Esophagus squamous epithelium (tissue), 5 donors: ENCODE measurements at places on chromosomes 3 and 15.

DNA sequence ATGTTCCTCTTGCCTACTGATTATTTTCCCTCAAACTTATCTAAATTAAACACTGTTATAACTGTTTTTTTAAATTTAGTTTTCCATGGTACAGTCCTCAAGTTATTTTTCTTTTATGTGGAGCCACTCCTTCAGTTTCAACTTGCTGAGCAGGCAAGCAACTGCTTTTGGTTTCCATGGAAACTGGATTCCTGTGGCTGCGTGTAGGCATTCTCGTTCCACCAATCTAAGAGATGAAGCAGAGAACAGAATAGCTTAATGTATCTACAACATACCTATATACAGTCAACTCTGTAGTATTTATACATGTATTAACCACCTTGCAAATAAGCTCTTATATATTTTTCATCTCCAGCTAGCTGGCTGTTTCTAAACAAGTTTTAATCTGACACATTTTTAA lies 25.8 kb upstream of the ANXA2 start:
- no peak for DNase-seq

GRCh38 chr3:9196020-9196419 lies 53.4 kb downstream of the SRGAP3 start:
- DNase-seq, result no peak

DNA sequence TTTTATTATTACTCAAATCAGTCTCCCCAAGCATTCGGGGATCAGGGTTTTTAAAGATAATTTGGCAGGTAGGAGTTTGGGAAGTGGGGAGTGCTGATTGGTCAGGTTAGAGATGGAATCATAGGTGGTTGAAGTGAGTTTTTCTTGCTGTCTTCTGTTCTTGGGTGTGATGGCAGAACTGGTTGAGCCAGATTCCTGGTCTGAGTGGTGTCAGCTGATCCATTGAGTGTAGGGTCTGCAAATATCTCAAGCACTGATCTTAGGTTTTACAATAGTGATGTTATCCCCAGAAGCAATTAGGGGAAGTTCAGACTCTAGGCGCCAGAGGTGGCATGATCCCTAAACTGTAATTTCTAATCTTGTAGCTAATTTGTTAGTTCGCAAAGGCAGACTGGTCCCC lies 20.6 kb upstream of the TRANK1 start:
- no peak for DNase-seq

DNA sequence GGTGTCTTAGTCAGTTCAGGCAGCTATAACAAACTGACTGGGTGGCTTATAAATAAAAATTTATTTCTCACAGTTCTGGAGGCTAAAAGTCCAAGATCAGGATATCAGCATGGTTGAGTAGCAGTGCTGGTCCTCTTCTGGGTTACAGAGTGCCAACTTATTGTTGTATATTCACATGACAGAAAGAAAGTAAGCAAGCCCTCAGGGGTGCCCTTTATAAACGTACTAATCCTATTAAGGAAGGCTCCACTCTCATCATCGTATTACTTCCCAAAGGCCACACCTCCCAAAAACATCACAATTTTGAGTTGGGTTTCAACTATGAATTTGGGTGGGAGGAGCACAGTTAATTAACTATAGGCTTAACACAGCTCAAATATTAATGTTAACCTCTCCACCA lies 653.0 kb downstream of the DIPK2A start:
- no peak for DNase-seq
